AML-193 (cell line): ENCODE measurements at places on chromosomes 3 and 15.

DNA sequence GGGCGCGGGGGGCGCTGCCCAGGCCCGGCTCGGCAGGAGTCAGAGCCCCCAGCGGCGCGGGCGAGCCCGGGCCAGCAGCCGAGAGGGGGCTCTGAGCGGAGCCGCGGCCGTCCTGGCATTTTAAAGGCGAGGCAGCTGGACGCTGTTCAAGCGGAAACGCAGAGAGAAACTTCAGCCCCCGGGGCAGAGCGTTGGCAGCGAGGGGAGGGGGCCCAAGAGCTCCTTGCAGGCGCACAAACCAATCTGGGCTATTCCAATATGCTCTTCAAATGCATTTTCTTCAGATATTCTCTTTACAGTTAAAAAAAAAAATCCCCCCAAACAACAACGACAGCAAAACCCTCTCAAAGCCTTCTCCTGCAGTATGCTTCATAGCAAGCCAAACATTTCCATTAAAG is at the start of gene CTXND1:
Gene CTXND1 (minus strand): TSS at position 93 of the 398 bp plus-strand sequence. CDS start 50,264 bp downstream, outside the sequence.
- DNase-seq = no peak

DNA sequence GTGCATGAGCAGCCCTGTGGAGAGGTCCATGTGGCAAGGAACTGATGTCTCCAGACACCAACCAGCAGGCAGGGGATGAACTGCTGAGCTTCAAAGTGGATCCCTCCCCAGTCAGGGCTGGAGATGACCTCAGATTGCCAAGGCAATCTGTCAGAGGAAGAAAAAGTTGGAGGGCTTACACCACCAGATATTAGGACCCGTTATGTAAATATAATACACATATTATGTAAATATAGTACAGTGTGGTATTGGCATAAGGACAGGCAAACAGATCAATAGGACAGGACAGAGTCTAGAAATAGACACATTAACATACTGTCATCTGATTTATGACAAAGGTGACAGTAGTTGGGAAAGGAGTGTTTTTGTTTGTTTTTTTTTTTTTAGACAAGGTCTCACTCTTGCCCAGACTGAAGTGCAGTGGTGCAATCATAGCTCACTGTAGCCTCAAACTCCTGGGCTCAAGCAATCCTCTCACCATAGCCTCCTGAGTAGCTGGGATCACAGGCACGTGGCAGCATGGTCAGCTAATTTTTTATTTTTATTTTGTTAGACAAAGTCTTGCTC is 18.0 kb upstream of the RAB7A start:
- DNase-seq = no peak

- DNase-seq = no peak
These were observed 2.0 kb downstream of the IFRD2 start for GRCh38 chr3:50290161-50290641.

DNA sequence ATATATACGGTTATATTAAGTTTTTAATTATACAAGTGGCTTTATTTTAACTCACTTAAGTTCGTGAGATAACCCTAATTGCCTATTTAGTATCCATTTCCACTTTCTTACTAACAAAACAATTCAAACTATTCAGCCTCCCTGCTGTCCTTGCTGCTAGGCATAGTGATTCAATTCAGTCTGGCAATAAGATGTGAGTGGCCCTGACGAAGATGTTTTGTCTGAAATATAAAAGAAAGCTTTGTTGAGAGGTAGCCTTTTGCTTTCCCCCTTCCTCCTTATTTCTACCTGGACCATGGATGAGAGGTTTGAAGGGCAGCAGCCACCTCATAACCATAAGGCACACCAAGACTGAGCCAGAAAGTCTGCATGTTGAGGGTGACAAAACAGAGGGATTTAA is 89.3 kb upstream of the TRIM42 start:
- DNase-seq = no peak

- no peak for DNase-seq
These were observed 69.1 kb downstream of the PEX5L start for GRCh38 chr3:179967622-179968021.

DNA sequence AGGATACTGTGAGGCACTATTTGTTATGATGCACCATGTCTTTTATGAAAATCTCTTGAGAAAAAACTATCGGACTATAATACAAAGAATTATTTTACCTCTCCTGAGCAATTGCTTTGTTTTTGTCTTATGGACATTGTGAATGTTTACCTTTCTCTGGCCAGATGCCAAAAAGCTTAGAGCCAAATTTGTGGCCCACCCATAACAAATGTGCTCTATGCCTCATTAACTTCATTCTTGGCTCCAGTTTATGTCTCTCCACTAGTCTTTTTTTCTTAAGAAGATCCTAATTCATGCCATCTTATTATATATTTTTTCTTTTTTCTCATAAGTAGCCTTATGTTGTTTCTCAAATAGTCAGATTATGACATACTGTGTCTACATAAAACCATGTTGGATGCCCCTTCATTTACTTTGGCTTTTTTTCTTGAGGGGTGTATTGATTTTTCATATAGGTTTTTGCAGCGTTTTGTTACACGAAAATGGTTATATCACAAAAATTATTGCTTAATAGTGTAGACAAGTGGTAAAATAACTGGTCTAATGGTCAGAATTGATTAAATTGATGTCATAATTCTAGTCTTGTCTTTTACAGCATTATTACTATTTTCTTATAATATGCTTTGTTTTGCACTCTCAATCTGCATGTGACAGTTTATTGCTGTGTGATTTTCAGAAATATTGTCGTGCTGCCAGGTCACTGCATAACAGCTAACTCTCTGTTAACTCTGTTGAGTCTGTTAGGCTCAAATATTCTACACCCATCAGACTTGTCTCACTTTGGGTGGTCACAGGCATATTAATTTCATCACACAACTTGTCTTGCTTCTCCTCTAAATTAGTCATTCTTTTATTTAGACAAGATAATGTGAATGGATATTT is 18.2 kb downstream of the SENP8 start:
- no peak for DNase-seq

- DNase-seq = peak; percentile 54
These were observed 615 bp downstream of the DHX30 start for GRCh38 chr3:47803480-47804025.

DNA sequence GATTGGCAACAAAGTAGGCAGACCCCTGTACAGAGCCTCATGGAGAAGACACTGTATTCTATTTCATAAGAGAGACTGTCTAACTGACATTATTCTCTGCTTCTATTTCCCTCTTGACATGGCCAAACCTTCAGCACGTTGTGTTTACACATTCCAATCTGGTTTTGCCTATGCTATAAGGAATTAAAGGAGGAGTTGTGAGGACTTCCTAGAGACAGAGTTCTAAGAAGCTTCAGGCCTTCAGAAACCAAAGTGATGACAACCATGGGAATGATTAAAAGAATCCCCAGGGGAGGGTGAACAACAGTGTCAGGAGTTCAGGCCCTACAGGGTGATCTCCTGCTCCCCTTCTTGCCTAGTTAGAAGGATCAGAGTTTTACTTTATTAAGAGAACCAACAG is 44.9 kb upstream of the CAPN7 start:
- DNase-seq = no peak

- DNase-seq = no peak
These were observed 19.2 kb downstream of the EXOSC7 start for GRCh38 chr3:44995142-44995770.

- DNase-seq = no peak
These were observed 50.8 kb upstream of the TPM1 start for GRCh38 chr15:62991698-62992097.

DNA sequence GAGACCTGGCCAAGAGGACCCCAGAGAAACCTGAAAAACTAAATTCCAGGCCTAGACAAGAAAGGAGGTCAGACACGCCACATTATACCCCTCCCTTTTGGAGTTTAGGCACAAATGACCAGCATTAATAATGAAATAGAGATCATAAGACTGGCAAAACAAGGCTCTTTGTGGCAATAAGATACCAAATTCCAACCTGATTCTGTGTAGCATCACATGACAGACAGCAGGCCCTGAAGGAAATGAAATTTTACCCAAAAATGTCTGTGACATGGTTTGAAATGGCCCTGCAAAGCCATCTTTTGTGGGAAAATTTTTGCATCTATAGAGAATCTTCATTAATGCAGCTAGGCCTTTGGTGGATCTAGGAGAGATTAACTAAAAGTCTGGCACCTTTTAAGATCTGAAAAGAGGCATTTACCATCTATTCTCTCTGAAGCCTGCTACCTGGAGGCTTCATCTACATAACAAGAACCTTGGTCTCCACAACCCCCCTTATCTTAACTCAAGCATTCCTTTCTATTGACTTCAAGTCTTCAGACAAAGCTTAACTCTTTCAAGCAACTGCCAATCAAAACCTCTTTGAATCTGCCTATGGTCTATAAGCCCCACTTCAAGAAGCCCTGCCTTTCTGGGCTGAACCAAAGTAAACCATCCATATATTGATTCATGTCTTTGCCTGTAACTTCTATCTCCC is 8.0 kb downstream of the FAM174B start:
- DNase-seq = no peak

- no peak for DNase-seq
These were observed 90.5 kb upstream of the PLCL2 start for GRCh38 chr3:16794257-16794656.

DNA sequence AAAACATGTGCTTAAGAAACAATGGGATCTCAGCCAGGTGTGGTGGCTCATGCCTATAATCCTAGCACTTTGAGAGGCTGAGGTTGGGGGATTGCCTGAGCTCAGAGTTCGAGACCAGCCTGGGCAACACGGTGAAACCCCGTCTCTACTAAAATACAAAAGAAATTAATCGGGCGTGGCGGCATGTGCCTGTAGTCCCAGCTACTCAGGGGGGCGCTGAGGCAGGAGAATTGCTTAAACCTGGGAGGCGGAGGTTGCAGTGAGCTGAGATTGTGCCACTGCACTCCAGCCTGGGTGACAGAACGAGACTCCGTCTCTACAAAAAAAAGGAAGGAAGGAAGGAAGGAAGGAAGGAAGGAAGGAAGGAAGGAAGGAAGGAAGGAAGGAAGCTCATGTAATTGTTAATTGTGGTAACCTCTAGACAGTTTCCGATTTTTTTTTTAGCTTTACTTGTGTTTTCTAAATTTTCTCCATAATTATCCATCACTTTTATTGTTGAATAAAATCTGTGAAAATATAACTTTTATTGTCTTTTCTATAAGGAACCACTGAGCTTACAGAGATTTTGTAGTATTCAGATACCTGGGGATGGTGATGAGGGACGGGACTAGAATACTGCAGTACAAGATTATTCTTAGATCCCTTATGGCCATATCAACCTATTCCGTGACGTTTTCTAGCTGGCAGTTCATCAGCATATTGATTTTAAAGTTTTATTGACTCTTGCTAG is 506.9 kb downstream of the NR2F2 start:
- DNase-seq = no peak

DNA sequence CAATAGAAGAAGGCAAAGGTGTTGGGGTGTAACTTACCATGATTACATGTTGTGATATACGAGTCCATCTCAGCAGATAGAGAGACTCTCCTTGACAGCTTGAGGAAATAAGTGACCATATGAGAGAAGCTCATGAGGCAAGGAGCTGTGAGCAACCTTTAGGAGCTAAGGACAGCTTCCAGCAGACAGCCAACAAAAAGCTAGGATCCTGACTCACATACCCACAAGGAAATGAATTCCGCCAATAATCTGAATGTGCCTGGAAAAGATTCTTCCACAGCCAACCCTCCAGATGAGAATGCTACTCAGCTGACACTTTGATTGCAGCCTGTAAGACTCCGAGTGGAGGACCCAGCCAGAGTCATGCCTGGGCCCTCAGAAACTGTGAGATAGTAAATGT is 339.6 kb upstream of the TPRG1 start:
- DNase-seq = no peak

- DNase-seq = no peak
These were observed 37.8 kb downstream of the SMARCC1 start for GRCh38 chr3:47743855-47744254.

- no peak for DNase-seq
These were observed 72.5 kb downstream of the SNTN start for GRCh38 chr3:63724987-63725386.

GRCh38 chr3:186534113-186534669 is 10.0 kb downstream of the CRYGS start:
- DNase-seq = peak; percentile 87

DNA sequence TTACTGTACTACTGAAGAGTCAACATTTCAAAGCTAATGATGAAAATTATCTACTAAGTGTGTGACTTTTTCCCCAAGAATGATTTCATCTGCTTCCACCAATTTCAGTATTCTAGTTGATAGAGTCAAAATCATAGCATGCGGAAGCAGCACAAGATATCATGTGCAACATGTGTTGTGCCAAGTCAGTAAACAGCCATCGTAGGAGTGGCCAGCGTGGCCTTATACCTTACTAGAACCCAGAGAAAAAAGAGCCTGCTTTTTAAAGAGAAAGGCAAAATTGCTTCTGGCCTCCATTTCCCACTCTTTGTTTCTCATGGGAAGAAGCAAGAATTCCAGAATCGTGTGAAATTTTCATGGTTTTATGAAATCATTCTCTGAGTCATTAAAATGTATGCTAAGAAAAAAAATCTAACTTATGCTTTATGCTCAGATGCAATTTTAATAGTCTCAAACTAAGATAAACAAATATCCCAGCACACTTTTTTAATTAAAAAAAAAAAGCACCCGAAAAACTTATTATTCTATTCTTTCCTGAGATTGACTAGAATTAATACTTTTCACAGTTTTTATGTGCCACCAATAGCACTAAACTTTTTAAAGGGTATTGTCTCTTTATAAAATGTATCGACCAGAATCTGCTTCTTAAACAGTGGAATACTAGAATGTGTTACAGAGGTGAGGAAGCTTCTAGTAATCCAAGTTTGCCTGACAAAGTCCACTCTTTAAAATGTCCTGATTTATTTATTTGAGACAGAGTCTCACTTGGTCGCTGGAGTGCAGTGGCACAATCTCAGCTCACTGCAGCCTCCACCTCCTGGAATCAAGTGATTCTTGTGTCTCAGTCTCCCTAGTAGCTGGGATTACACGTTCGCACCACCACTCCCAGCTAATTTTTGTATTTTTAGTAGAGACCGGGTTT is 87.3 kb downstream of the MBNL1 start:
- no peak for DNase-seq

GRCh38 chr3:145889730-145890129 is 271.3 kb downstream of the PLOD2 start:
- DNase-seq = no peak

- no peak for DNase-seq
These were observed 1154.8 kb downstream of the NSUN3 start for GRCh38 chr3:95217661-95218060.

DNA sequence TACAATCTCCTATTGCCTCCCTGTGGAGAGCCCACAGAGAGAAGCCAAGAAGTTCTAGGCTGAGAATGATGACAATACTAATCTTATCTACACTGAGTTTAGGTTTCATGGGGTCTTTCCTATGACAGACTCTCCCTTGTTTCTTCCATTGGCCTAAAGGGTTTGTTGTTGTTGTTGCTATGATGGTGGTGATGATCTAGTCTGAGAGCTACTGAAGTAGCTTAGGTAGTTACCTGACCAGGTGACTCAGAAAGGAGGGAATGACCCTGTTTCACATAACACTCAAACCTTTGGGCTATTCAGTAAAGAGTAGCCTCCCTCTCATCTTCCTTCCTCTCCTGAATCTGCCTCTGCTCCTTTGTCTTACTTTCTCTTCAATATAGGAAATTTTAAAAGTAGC is 170.2 kb downstream of the GMNC start:
- no peak for DNase-seq

GRCh38 chr3:33636125-33636850 is 81.8 kb downstream of the CLASP2 start:
- peak; percentile 78 for DNase-seq
